Thymus (tissue), 14 donors: ENCODE measurements at places on chromosomes 5 and 9.

DNA sequence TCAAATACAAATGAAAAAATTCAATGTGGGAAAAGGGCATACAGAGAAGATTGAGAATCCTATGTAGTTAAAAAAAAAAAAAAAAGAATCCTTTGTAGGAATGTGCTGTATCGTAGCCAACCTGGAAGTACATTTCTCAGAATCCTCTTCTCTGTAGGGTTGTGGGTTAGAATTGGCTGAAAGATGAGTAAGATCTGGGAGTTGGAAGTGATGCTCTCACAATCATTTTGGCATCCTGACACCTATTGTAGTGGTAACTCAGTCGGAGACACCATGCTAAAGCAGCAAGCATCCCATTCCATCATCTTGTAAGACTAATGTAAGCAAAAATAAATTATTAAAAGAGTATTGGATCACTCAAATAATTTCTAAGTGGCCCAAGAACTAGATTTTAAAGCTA is 30.6 kb downstream of the MRPL22 start:
- H3K4me1 ChIP-seq: no peaks in the 10 kb centered on the region
- H3K36me3 ChIP-seq: peaks cover 23% of the 10 kb centered on the region
- H3K27ac ChIP-seq: no peak overlapping the region

DNA sequence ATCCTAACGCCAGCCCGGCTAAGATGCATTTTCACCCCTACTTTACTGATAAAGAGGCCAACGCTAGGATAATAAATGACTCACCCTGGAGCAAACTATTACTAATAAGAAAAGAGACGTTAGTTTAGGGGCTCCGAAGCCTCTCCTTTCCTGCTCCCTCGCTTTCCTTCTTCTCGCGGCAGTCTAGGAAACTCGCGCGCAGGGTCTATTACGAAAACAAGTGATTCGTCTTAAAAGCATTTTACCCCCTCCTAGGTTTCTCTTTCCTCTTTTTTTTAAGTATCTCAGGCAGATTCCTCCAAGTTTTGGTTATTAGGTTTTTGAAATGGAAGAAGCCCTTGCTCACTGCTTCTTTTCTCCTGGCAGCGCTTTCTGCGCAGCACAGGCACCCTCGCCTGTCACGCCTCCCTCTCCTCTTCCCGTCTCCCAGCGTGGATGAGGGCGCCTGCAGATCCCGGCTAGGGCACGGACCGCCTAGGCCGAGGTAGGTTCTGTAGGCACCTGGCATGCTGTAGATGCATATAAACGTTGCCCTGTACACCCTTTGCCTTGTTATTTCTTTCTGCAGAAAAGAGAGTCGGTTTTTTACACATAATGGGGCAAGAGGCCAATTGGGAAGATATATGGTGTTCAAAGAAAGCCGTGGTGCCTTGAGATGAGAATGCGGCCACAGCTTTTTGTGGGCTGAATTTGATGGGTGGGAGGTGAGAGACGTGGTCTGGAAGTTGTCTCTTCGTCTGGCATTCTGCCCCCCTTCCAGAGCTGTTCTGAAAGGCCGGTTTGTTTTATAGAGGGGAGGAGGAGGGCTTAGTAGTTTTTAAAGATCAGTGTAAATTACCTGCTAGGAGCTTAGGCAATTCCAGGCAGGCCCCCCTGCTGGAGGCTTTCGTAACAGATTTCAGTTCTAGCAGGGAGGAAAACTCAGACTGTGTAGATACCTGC is 983 bp downstream of the GCNT1 start:
- peaks cover 13% of the 10 kb centered on the region for H3K4me1 ChIP-seq
- H3K27ac ChIP-seq: peak overlapping the region; percentile 1
- H3K36me3 ChIP-seq: no peaks in the 10 kb centered on the region
- peaks cover 2% of the 10 kb centered on the region for H3K27me3 ChIP-seq
- H3K4me3 ChIP-seq: peak overlapping the region; percentile 79

DNA sequence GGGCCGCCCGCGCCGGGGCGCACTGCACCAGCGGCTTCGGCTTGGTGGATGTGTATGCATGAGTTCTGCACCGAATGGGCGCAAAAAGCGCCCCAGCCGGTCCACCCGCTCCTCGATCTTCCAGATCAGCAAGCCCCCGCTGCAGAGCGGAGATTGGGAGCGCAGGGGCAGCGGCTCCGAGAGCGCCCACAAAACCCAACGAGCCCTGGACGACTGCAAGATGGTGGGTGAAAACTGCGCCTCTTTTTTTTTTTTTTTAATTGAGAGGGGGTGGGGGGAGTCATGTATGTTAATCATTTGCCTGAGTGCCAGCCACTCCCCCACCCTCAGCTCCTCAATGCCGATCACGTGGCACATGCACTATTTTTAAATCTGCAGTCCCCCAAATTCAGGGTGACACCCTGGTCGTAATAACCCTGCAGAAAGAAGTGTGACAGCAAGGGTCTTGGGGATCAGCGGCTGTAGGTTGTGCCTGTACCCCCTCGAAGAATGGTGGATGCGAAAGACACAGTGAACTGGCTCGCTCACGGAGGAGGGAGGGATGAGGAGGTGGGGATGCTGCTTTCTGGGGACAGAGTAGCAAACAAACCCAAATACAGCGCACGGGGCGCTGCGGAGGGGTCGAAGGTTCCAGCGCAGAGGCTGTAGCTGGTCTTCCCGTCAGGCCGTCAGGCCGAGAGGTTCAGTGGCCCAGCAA is 900 bp downstream of the RGS7BP start:
- peaks cover 34% of the 10 kb centered on the region for H3K27me3 ChIP-seq
- H3K27ac ChIP-seq: no peak overlapping the region
- H3K36me3 ChIP-seq: no peaks in the 10 kb centered on the region
- no peak overlapping the region for H3K4me3 ChIP-seq

- H3K27ac ChIP-seq: peak overlapping the region; percentile 54
- H3K4me3 ChIP-seq: no peak overlapping the region
- no peaks in the 10 kb centered on the region for H3K27me3 ChIP-seq
- no peak for DNase-seq
- H3K36me3 ChIP-seq: no peaks in the 10 kb centered on the region
Observed at GRCh38 chr5:127961006-127961762, 122.4 kb upstream of the SLC12A2 start.

GRCh38 chr9:136419092-136419420 is 8.6 kb downstream of the PMPCA start:
- DNase-seq: no peak
- H3K27ac ChIP-seq: no peak overlapping the region
- H3K27me3 ChIP-seq: no peaks in the 10 kb centered on the region
- H3K36me3 ChIP-seq: peaks cover 86% of the 10 kb centered on the region

DNA sequence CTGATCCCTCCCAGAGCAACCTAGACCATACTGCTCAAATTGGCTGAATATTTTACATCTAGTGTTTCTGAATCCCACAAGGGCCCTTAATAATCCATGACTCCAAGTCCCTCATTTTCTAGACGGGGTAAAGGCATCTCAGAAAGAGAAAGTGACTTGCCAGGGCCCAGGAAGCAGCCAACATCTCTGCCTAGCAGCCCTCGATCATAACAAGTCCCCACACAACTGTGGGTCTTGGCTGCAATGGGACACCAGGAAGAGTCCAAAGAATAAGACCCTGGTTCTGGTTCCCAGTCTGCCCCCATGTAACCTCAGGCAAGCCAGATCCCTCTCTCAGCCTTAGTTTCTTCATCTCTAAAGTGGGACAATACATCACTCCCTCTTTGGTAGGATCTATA is 6.3 kb downstream of the ANXA6 start:
- DNase-seq: peak; percentile 46
- H3K36me3 ChIP-seq: peaks cover 38% of the 10 kb centered on the region
- peak overlapping the region; percentile 92 for H3K27ac ChIP-seq
- peaks cover 79% of the 10 kb centered on the region for H3K4me1 ChIP-seq
- H3K27me3 ChIP-seq: no peaks in the 10 kb centered on the region

GRCh38 chr9:135165756-135166519 is 78.5 kb downstream of the OLFM1 start:
- H3K27ac ChIP-seq: no peak overlapping the region
- no peaks in the 10 kb centered on the region for H3K4me1 ChIP-seq
- H3K27me3 ChIP-seq: peaks cover 3% of the 10 kb centered on the region
- DNase-seq: no peak
- no peak overlapping the region for H3K4me3 ChIP-seq
- no peaks in the 10 kb centered on the region for H3K36me3 ChIP-seq

DNA sequence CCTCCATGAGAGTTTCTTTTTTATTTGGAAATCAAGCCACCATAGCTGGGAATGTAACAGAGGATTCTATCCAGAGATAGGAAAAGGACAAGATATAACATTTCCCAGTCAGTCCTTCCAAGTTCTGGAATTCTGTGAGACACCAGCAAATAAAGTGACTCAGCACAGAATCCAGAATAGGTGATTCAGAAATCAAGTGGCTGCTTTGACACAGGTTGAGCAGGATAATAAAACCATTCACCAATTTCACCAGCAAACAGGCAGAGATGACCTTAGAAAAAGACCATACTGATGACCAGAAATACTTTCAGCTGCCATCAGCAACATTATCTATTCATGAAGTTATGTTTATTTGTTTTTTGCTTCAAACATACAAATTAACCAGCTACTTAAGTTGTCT is 491.5 kb upstream of the TUSC1 start:
- H3K36me3 ChIP-seq: no peaks in the 10 kb centered on the region
- H3K27me3 ChIP-seq: no peaks in the 10 kb centered on the region
- H3K4me1 ChIP-seq: no peaks in the 10 kb centered on the region
- DNase-seq: no peak
- H3K4me3 ChIP-seq: no peak overlapping the region

DNA sequence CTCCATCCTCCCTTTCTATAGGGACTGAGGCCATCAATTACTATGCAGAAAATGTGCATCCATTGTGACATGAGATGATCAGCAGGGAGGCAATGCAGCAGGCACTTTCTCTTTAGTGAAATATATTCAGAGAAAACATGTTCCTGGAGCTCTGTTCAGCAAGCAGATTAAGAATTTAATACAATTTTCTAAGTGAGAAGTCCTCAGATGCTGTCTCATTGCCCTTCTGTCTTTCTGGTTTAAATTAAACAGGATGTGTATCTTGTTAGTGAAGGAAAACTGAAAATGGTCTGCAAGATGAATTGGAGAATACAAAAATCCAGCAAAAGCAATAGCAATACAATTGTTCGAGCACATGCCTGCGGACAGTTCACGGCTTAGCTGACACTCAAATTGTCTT is 445.8 kb upstream of the RIOK2 start:
- no peak overlapping the region for H3K27ac ChIP-seq
- DNase-seq: no peak
- no peaks in the 10 kb centered on the region for H3K4me1 ChIP-seq
- no peaks in the 10 kb centered on the region for H3K36me3 ChIP-seq
- no peaks in the 10 kb centered on the region for H3K27me3 ChIP-seq

DNA sequence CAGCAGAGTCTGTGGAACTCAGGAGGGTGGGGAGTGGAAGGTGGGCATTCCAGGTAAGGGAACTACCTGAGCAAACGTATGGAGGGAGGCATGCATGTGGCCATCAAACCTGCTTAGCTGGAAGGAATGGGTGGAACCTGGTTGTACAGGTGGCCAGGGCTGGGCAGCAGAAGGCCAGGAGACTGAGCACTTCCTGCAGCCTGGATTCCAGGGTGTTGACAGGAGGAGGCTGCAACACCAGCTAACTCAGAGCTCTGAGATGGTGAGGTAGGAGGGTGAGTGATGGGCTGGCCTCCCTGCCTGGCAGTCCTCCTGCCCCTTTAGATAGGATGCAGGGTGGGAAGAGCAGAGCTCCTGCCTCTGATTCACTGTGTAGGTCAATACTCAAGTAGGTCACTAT is 92.5 kb upstream of the CPEB4 start:
- DNase-seq: no peak
- H3K4me1 ChIP-seq: no peaks in the 10 kb centered on the region
- H3K27ac ChIP-seq: no peak overlapping the region
- H3K36me3 ChIP-seq: no peaks in the 10 kb centered on the region
